Activated CD4-positive, alpha-beta T cell treated with anti-CD3 and anti-CD28 coated beads, Interleukin-2, amount 50 U/mL, for 48 hours (primary cell): ENCODE measurements at places on chromosomes 5 and 9.

DNA sequence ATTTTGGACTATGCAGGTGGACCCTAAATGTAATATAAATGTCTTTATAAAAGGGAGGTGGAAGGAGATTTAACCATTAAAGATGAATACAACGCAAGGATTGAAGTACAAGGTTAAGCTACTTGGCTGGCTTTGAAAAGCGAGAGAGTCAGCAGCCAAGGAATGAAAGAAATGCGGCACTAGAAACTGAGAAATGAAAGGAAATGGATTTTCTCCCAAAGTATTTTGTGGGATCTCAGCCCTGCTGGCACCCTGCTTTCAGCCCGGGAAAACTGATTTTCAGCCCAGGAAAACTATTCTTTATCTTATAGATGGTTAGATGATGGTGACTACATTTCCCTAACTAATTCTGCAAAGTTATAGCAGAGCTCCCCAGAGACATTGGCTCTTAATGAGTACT is 1349.6 kb upstream of the C9orf72 start:
- DNase-seq = no peak

- DNase-seq = no peak
These were observed 217.6 kb downstream of the PBX3 start for GRCh38 chr9:125964702-125965225.

DNA sequence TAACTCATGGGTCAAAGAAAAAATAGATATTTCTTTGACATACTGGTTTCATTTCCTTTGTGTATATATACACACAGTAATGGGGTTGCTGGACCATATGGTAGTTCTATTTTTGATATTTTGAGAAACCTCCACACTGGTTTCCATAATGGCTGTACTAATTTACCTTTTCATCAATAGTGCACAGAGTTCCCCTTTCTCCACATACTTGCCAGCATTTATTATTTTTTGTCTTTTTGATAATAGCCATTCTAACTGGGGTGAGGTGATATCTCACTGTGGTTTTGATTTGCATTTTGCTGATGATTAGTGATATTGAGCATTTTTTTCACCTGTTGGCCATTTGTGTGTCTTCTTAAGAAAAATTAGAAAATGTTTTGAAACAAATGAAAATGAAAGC is 78.4 kb upstream of the CKMT2 start:
- no peak for DNase-seq

- DNase-seq = no peak
These were observed 333.5 kb downstream of the CHSY3 start for GRCh38 chr5:130237721-130238120.

DNA sequence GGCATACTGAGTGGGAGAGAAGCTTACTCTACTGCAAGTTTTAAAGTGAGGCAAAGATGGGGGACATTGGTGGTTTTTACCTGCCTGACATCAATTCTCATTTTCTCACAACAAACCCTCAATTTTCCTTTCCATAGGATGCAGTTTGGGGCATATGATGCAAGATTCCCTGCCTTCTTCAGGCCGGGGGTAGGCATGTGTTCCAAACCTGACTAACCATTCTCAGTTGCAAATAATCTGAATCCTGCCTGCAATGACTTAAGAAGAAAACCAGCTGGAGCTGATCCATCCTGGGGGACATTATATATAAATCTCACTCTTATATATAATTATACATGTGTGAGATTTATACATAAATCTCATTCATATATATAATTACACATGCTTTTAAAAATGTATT is 223.6 kb upstream of the EFNA5 start:
- no peak for DNase-seq

DNA sequence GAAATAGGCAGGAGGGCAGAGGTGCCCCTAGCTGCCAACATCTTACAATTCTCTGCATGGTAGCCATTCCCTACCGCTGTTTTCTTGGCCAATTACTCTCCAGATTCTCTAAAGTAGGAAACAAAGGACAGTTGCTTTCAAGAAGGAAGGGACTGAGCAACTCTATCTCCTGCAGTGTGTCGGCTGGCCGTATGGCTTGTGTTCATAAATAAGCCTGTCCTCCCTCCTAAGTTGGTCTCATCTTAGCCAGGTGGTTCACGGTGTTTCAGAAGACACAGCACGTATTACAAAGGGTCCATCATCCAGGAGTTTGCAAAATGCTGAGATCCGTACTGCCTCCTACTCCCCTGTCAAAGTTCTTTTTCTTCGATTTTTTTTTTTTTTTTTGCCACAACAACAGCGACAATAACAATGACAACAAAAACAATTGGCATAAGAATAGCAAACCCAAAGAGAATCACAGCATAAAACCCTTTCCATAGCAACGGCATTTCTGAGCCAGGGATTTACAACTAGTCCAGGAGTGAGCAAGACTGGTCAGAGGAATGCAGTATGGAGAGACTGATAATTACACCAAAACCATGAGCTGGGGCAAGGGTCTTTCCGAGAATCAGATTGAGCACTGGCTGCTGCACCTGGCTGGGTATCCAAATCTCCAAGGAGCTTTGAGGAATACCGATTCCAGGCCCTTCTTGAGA is 212.8 kb downstream of the SLIT3 start:
- DNase-seq = no peak

- peak; percentile 46 for DNase-seq
These were observed 95.8 kb upstream of the DAP start for GRCh38 chr5:10856683-10857337.

DNA sequence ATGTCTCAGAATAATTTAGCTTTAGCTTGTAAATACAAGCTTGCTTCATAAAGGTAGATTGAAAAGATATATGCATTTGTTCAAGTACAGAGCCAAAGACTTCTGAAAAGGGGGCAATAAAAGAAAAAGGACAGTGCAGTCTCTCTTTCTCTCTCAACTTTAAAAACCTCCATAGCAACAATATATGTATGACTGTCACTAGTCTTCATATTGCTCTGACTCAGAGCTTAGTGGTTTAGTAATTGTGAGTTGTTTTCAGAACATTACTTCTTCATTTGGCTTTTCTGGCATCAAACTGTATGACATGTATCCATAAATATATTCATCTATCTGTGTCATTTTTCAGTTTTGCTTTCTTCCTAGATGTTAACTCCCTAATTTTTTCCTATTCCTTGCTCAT is 194.6 kb upstream of the KIF2A start:
- DNase-seq = no peak

GRCh38 chr9:110191615-110192014 is 16.3 kb downstream of the C9orf152 start:
- DNase-seq = no peak

GRCh38 chr5:147956064-147956841 is 49.9 kb upstream of the C5orf46 start:
- no peak for DNase-seq

- no peak for DNase-seq
These were observed 35.0 kb upstream of the RIC1 start for GRCh38 chr9:5593904-5594303.

GRCh38 chr9:124673063-124673462 is 98.0 kb downstream of the NR6A1 start:
- no peak for DNase-seq

DNA sequence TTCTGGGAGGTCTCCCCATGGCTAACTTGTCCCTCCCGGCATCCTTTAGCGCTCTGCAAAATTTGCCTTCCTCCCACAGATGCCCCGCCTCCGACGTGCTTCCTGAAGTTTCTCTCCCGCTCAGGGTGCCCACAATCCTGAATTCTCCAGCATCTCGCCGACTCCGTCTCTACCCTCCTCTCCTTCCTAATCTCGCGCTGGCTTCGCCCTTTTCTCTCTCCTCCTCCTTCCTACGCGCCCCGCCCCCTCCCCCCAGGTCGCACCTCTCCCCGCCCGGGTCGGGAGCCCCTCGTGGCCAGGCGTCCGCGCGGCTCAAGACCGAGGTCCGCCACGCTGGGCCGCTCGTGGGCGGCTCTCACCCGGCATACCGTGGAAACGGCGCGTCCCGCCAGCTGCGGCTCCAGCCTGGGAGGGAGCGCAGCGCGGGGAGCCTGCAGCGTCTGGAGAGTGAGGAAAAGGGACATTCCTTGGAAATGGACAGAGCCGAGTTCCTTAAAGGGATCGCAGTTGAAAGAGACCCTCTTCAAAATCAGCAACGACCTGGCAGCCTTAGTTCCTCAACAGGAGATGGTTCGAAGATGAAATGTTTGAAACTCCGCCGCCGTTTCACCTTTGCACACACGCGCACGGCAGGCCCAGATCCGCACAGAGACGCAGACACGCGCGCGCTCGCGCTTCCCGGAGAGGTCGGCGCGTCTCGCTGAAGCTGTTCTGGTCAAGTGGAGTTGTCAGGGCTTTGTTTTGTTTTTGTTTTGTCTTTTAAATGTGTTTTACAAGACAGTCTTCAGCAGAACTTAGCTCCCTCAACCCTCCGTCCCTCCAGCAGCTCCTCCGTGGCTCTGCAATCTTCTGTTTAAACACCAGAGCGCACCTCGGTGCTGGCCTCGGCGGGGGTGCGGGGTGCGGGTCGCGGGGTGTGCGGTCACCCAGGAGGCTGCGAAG is 5.0 kb upstream of the IRX2 start:
- DNase-seq = no peak

GRCh38 chr9:121367306-121368137 is 2.5 kb downstream of the STOM start:
- DNase-seq = no peak
